HL-60 (cell line): ENCODE measurements at places on chromosomes 6 and 20.

DNA sequence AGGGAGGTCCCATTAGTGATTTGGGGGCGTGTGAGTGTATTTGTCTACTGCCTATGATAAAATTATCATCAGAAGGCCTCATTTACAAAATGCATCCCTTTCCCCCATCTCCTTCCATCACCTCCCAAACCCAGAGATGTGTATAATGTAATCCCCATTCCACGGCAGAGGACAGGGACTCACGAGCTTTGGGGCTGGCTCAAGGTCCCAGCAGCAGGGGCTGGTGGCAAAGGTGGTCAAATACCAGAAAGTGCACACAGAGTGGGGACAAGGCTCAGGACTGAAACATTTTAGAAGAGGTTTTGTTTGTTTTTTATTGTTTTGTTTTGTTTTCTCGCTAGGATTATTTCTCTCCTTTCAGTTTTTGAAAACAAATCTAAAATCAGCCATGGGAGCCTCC lies 68.5 kb upstream of the TOP1 start:
- DNase-seq: no peak

DNA sequence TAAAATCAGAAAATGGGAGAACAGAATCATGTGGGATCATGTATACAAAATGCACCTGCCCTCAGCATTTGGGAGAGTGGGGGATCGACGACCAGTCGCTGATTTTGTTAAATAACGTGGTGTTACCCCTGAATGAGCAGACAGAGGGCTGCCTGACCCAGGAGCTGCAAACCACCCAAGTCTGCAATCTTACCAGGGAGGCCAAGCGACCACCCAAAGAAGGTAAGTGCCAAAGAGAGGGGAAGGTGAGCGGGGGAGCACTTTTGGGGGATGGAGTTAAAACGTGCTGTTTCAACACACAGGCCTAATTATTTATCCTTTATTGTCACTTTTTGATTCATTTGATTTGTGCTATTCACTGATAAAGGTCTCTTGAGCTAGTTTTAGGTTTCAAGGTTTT lies 4.1 kb downstream of the ADGRB3 start:
- no peak for DNase-seq

GRCh38 chr6:55379895-55380294 lies 52.6 kb downstream of the GFRAL start:
- DNase-seq: no peak

- no peak for DNase-seq
Measured at GRCh38 chr20:58595167-58595566, 55.9 kb upstream of the STX16 start.

DNA sequence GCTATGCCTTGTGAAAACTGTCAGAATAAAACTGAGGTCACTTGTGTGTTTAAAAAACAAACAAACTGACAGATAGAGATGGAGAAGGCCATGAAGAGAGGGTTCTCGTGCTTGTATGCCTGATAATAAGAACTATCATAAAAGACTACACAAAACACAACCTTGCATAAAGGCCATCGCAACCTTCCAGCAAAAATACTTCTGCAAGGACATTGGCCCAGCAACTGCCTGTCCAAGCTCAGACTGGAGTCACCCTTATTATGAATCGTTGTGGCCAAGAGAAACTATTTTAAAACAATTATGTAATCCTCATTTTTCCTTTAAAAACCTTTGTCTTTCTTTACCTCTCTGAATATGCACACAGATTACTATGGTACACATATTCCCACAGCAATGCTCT lies 93.0 kb upstream of the SMLR1 start:
- no peak for DNase-seq

- peak; percentile 18 for DNase-seq
Measured at GRCh38 chr6:154509421-154510143, 903 bp downstream of the CNKSR3 start.

GRCh38 chr20:32240205-32240604 lies 32.5 kb downstream of the POFUT1 start:
- no peak for DNase-seq

GRCh38 chr6:2659882-2660281 lies 90.8 kb downstream of the MYLK4 start:
- no peak for DNase-seq

- DNase-seq: peak; percentile 74
Measured at GRCh38 chr6:134173936-134174671, 121.7 kb upstream of the SLC2A12 start.
